ENCODE measurements at places on chromosomes 1 and 21.

GRCh38 chr1:51344276-51344601 is 13.9 kb upstream of the TTC39A start:
- DNase-seq = no peak

DNA sequence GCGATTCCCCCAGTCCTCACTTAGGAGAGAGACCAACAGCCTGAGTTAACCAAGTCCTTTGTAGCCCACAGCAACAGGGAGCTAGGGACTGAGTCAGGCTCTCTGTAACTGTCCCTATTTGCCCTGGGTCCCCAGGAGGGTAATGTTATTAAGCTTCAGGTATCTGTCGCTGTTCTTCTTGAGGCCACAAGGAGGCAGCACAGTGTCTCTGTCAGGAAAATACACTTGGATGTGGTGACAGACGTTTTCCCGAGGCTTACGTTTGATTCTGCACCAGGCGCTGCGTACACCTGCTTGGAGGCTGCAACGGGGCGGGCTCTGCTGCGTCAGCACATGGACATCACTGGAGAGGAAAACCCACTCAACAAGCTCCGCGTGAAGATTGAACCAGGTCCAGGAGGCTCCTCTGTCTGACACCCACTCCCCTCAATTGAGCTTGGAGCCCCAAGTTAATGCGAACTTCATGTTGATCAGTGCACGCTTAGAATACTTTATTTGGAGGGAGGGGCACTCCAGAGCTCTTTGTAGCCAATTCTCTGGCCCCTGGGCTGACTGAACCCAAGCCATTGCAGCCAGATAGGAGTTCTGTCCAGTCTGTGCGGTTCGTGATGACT is 10.7 kb upstream of the ELF3 start:
- no peak for DNase-seq

- no peak for DNase-seq
These were observed 1.7 kb downstream of the KCNK1 start for GRCh38 chr1:233615571-233615970.

DNA sequence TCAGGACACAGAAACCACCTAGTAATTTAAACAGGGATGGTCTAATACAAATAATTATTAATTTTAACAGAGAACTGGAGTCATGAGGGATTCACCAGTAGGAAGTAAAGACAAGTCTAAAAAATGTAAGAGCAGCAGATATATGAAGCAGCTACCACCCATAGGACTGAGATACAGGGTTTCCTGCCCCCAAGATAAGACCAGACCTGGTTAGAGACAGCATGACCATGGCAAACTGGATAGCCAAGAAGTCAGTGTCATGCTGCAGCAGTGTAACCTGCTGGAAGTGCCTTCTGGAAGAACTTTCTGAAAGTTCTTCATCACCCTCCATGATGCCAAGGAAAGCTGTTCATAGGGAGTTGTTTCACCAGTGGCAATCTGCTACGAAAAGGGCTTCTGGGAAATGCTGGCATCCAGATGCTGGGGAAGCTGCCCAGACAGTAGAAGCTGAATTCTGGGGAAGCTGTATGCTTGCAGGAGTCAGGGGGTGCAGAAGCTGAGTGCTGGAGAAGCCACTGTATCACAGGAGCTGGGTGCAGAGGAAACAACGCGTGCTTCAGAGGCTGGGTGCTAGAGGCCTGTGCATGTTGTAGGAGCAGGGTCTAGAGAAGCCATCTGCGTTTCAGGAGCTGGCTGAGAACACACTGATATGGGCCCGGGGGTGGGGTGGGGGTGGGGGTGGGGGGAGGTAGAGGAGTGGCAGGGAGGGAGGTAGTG is 356.4 kb downstream of the DISC1 start:
- DNase-seq = no peak

DNA sequence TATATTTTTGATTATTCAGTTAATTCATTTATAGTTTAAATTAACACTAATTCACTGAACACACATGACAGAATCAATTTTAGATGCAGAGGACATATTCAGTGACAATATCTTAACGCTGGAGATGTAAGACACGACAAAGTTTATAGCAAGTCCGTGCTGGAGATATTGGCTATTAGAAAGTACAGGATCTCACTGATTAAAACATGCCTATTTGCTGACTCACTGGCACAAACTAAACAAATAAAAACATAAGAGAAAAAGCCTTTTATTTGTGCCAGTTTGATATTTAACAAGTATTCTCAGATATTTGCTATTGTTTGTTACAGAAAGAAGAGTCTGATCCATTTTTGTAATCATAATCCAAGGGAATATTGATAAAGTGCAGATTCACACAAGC is 1122.9 kb upstream of the B3GALT2 start:
- DNase-seq = no peak

DNA sequence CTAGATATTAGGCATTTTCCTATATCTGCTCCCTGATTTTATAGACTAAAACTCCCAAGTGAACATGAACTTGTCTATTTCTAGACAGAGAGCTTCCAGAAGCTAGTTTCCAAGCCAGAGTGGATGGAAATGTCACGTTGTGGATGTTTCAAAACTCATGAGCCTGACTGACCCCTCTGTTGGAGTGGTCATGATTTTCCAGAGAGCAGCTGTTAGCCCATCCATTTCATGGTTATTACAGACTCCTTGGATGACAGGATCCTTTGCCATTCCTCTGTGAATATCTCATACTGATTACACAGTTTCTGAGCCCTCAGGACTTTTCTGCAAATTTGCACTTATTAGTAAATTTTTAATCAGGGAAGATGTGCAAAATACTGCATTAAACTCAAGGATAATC is 76.8 kb upstream of the ATF3 start:
- DNase-seq = no peak

DNA sequence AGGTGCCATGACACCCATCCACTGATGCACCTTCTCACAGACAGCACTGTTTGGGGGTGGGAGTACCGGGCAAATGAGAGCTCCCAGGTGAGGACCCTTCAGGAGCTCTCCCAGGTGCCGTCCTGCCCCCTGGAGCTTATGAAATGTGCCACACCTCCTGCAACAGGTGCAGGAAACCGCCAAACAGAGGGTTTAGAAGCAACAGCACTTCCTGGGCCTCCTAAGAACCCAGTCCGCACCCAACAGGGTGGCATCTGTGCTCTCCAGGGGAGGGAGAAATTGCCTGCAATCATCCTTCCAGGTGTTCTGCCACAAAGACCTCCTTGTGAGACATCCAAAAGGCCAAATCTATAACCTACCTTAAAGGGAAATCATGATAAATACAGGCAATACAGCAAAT is 87.7 kb upstream of the ATP1B1 start:
- DNase-seq = no peak

- DNase-seq = no peak
These were observed 261.7 kb downstream of the NPHP4 start for GRCh38 chr1:5730272-5731109.

DNA sequence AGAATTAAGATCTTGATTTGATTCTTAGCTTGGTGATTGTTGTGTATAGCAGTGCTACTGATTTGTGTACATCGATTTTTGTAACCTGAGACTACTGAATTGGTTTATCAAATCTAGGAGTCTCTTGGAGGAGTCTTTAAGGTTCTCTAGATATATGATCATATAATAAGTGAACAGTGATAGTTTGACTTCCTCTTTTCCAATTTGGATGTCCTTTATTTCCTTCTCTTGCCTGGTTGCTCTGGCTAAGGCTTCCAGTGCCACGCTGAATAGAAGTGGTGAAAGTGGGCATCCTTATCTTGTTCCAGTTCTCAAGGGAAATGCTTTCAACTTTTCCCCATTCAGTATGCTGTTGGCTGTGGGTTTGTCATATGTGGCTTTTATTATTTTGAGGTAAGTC is 61.5 kb upstream of the LYST start:
- no peak for DNase-seq

DNA sequence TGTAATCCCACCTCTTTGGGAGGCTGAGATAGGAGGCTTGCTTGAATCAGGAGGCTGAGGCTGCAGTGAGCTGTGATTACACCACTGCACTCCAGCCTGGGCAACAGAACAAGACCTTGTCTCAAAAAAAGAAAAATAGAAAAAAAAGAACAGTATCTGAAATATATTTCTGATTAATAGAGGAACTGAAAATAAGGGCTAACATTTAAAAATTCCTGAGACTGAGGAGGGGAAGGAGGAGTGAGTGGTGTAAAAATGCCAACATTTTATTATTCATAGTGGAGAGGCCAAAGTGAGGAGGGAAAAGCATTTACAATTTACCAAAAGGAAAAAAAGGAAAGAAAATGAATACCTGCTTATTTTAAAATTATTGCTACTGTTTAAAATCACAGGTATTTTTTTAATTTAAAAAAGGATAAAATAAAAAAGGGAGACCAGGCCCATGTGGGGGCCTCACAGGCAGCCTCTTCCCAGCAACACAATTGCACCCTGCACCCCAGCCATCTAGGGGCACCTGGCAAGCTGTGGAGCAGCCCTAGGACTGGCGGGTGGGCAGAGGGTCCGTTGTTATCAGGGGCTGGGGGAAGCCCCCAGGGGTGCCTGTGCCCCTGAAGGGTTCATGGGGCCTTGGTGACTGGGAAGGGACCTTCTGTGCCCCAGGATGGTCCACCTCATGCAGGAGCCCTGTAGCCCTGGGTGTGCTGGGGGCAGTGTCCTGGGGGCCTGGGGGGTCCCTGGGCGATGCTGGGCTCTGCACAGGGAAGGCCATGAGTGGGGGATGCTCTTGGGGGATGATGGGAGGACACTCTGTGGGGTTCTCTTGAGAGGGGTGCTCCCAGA is 34.8 kb upstream of the ADARB1 start:
- DNase-seq = no peak

GRCh38 chr1:210724768-210725167 is 396.1 kb downstream of the HHAT start:
- no peak for DNase-seq

DNA sequence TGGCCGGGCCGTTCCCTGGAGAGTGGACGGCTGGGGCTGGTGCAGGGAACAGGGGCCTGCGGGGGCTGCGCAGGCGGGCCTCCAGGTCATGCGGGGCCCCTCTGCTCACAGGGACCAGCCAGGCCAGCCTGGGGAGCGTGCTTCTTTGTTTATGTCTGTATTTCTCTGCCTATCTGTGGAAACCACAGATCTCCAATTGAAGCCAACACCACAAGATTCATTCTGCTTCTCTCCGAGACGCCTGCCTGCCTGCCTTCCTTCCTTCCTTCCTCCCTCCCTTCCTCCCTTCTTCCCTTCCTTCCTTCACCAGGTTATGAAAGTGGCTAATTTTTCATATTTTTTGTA is 39.9 kb upstream of the HMGN1 start:
- no peak for DNase-seq

DNA sequence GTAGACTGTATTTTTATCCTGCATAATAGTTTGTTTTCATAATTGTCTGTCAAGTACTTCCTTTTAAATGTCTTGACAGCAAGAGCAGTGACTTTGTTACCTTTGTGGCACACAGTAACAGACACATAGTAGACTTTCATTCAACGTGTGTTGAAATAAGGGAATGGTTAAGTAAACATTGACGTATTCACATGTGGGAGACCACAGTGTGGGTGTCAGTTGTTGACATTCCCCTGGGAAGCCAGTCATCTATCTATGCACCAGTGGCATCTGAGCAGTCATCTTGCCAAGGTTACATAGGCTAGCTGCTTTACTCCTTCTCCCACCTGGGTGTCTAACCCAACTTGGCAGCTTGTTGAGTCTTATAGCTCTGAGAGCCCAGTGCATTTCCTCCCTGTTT is 1.4 kb upstream of the NUP133 start:
- DNase-seq = no peak

DNA sequence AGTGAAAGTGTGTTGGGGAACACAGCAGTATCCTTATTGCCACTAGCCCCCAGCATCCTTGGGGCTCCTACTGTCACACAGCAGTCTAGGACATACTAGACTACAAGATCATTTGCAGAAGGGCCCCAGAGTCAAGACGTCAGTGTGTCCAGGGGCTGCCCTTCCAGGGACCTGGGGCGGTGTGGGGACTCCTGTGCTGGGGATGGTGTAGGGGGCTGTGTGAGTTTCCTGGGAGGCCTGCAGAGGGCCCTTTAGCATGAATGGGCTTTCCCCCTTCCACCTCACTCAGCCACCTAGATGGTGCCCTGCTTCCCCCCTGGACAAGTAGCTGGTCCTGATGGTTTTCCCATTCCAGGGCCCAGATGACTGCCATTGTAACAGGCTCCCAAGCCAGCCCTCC is 17.5 kb upstream of the KIF21B start:
- no peak for DNase-seq

DNA sequence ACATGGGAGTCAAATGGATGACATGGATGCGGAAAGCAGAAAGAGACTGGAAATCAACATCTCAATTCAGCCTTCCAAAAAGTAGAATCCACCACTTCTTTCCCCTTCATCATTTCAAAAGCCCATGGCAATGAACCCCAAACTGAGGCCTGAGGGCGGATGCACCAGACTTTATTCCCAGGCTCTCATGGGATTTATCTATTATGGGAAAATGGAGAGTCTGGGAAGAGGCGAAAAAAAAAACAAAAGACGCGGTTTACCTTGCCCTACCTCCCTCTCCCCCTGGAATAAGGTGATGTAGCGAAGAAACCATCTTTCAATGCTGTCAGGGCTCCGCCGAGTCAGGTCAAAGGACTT is 624 bp downstream of the KIFAP3 start:
- no peak for DNase-seq

GRCh38 chr1:226216056-226216455 is 7.4 kb upstream of the MIXL1 start:
- DNase-seq = no peak

DNA sequence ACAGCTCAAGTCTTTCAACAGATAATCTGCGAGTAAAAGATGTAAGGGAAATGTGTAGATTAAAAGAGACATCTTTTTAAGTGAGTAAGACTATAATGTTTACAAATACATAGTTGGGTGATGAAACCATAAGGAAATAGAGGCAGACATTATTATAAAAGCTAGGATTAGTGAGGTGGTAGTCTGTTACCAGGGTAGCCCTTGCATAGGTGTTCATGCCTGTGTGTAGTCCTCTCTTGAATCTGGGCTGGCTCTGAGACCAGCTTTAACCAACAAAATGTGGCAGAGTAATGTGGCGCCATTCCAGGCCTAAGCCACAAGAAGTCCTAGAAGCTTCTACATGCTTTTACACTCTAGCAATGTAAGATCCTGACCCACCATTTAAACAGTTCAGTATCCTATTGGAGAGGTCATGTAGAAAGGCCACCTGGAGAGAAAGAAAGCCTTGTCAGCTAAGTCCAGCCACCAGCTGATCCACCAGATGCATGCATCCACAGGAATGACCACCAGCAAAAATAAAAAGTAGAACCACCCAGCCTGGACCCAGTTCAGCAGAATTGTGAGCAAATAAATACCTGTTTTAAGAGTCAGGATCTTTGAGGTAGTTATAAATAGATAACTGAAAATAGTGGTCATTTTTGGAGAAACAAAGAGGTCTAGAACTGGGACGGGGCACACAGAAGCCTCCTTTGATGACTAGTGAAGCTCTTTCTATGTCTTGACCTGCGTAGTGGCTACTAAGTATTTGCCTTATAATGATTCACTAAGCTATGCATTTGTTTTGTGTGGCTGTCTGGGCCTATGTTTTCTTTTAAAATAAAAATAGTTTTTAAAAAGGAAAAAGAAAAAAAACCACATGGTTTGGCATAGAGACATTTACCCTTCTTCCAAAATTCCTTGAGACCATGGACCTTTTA is 8.1 kb downstream of the NIBAN1 start:
- no peak for DNase-seq

GRCh38 chr1:94276988-94277434 is 39.6 kb upstream of the ARHGAP29 start:
- DNase-seq = no peak

Measured in stimulated activated CD4-positive, alpha-beta T cell treated with anti-CD3 and anti-CD28 coated beads, Interleukin-4, amount 100 ng/mL, for 4 hours (primary cell).